ENCODE measurements at places on chromosomes 5 and 9.

DNA sequence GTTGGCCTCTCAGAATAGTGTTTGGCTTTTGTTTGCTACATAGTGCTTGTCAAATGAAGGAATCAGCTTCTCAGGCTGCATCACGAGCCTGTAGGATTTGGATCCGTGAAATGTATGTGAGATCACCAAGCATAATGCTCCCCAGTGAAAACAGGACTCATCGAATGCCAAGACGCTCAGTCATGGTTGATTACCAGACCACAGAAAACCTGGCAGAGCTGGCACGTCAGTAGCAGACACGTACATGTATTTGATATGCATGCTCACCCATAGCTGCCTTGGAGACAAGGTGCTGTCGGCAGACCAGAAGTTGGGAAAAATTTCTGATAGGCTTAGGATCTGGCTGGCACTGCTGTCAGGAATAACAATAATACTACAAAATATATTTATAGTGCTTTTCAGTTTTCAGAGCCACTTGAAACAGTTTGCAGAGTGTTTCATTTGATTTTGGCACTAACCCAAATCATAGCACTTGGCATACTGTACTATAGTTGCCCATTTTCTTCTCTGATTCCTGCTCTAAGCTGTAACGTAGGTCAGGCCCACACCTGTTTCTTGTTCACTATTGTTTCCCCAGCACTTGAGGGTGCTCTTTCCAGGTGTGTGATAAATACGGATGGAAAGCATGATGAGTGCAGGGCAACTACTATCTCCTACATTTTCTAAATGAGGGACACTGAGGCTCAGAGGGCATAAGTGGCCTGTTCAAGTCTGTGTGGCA is 226.1 kb downstream of the NR3C1 start:
- no peak for DNase-seq

- DNase-seq = no peak
Measured at GRCh38 chr5:84231433-84231832, 153.2 kb downstream of the EDIL3 start.

DNA sequence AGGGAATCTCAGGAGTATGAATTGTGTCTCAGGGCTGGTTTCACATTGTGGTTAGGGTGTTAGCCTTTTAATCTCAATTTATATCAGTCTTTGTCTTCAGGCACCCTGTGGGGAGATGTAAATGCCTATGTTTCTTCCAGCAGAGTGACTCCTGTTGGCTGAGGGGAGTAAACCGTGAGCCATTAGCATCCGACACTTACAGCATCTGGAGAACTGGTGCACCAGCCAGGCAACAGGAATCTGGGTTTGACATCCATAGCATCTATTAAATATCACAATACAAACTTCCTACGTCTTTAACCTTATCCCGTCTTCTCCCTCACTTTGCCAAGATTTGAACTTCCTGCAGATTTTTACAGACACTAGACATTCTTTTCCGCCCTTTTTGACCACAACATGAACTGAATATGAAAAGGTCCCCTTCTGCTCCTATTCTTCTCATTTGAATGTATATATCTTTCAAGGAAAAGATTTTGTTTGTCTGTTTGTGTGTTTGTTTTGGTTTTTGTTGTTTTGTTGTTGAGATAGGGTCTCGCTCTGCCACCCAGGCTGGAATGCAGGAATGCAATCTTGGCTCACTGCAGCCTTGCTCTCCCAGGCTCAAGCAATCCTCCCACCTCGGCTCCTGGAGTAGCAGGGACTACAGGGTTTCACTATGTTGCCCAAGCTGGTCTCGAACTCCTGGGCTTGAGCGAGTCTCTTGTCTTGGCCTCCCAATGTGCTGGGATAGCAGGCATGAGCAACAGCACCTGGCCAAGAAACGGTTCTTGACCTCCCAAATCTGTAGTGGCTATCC is 626.2 kb downstream of the TLR4 start:
- no peak for DNase-seq

GRCh38 chr5:123371575-123372179 is 51.5 kb downstream of the CEP120 start:
- DNase-seq = peak; percentile 32

DNA sequence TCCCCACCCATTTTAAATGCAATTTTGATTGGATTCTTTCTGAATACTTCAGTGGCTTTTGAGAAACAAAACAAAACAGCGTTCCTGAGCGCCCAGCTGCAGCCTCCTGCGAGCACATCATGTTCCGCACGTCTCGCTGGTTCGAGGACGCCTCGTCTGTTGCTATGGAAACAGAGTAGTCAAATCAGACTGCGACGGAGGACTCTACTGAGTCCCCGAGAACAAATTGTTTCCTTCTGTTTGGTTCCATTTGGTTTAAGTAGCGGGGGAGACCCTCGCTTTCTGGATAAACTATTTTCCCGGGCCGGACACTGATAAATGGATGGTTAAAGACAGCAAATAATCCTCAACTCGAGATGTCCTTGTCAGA is 69.0 kb downstream of the SLC28A3 start:
- peak; percentile 87 for DNase-seq

- no peak for DNase-seq
Measured at GRCh38 chr5:88813805-88814575, 69.0 kb downstream of the MEF2C start.

GRCh38 chr9:22201256-22201655 is 192.2 kb upstream of the CDKN2B start:
- no peak for DNase-seq

DNA sequence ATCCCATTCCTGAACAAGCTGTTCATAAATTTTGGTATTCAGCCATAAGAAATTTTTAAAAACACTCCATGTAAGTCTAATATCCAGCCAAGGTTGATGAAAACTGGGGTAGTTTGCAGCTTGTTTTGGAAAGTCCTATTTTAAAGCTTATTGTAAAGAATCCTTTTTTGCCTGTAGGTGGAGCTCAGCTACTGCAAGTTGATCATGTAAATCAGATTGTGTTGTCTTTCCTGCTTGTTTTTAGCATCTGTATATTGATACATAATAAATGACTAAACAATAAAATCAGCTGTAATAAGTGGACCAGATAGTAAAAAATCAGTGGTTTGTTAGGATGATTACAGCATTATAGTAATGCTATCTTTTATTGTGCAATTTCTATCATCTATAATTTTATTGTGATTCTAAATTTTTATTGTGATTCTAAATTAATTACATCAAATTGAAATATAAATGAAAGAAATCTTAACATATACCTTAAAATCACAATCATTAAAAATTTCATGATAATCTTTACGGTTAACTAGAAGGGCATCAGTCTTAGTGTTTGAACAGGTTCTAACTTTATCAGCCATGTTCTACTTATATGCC is 42.4 kb downstream of the CWC27 start:
- DNase-seq = peak; percentile 18

- DNase-seq = no peak
Measured at GRCh38 chr9:73701415-73702057, 549.9 kb downstream of the ANXA1 start.

DNA sequence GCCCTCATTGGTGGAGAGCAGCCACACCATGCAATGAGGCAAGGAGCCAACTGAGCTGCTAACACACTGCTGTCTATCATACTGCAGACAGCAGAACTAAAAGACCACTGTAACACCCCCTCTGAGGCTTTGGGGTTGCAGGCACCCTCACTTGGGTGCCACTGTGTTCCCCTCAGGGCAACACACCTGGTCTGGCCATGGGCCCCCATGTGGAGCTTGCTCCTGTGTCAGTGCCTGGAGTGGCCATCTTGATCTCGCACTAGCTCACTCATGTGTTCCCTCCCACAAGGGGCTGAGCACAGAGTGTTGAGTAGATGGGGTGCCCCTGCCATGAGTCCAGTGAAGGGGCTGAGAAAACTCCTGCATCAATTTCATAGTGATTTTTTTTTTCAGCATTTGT is 532.4 kb upstream of the FTMT start:
- no peak for DNase-seq

- no peak for DNase-seq
Measured at GRCh38 chr5:77231471-77232138, 21.1 kb downstream of the PDE8B start.

DNA sequence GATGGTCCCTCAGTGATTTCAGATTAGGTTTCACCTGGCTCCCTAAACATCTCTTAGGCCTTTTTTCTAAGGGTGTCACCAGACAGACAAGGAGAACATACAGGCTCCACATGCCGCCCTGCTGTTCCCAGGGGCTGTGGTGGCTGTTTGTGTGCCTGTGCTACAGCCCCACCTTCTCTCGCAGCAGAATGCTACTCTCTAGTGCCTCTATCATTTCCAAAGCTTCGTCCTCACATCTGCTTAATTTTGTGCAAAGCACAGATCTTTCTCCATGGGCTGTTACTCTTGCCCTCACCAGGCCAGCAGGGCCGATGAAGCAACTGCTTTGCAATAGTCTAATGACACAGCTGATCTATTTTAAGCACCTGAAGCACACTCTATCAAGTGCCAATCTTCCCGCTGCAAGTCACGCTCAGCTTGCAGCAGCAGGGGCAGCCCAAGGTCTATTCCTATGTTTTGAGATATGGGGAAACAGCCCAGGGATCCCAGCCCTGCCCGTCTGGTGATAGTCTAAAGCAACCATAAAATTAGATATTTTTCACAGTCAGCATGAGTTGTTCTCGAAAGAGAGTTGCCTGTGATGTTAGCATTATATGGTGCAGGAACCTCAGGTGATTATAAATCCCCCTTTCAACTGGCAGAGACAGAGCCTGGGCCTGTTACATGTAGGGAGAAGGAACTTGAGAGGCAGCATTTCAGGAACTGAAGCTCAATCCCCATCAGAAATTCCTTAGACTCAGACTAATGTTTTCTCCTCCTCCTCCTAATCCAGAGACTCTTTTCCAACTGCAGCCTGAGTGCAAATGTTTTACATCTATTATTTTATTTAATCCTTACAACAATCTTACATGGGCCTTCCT is 12.7 kb downstream of the ABLIM3 start:
- no peak for DNase-seq

GRCh38 chr5:169415371-169415770 is 114.4 kb upstream of the SLIT3 start:
- no peak for DNase-seq

DNA sequence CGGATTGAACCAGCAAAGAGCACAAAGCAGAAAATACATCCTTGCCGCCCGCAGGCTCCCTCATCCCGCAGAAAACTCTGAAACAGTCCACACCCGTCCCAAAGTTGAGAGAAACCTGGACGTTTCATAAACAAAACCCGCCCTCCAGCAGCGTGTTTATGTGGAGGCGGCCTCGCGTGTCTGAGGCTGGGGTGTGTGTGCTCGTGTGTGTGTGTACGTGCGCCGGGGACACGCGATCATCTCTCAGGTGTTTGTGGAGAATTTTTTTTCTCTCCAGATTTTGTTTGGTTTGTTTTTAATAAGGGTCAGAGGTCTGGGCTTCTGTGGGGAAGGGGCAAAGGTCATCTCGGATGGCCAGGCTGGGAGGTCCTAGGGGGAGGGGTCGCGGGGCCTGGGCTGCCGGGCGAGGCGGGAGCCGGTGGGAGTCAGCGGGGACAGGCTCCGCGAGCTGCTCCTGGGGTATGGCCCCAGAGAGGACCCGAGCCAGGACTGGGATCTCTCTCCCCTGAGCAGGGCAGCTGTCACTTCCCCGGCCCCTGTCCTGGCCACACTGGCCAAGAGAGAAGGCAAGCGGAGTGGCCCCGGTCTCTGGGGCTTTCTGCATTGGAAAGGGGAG is 206.4 kb downstream of the C9orf50 start:
- peak; percentile 44 for DNase-seq

GRCh38 chr9:81477669-81478068 is 211.7 kb downstream of the TLE1 start:
- DNase-seq = no peak

DNA sequence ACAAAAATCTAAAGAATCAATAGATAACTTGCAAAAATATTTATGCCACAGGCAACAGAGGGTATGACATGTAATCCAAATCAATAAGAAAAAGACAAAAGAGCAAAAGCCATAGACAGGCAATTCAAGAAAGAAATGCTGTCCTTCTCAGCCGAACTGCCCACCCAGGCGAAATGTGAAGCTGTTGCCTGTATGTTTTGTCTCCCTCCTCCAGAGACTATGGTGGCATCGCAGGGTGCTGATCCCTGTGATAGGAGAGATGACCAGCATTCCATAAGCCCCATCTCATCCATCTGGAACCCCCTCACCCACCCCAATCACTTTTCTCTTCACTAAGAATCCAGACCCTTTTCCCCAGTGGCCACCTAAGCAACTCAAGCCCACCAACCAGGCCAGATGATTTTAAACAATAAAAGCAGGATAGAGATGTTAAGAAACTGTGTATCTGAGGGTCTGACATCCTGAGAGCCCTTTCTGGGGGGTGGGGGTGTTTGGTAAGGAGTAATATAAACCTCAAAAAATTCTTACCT is 5.3 kb upstream of the ACSL6 start:
- no peak for DNase-seq

DNA sequence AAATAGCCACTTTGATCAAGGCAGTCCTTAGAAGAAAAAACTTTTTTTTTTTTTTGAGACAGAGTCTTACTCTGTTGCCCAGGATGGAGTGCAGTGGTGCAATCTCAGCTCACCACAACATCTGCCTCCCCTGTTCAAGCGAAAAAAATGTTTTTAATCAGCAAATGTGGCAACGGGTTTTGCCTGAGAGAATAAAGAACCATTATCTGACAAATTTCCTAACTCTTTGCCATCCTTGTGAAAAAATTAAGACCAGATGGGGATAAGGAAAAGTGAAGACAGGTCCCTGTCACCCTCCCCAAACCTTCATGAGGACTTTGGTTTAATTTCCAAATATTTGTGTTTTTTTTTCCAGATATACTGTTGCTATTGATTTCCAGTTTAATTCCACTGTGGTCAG is 107.3 kb upstream of the SPOCK1 start:
- DNase-seq = no peak

DNA sequence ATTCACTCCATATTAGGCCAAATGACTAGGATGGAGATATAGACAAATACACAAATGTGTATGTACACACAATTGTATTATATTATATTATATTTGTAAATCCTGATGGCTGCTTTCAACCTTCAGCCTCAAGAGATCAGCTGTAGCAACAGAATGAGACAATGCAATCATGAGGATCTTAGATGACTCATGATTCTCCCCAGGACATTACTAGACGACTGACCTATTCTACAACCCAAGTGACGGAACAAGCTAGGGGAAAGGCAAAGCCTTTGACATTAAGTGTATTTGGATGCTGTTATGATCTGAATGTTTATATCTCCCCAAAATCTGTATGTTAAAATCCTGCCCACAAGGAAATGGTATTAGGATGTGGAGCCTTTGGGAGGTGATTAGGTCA is 66.5 kb downstream of the COX7C start:
- DNase-seq = no peak

GRCh38 chr5:169099801-169100734 is 200.9 kb downstream of the SLIT3 start:
- no peak for DNase-seq

Measured in activated CD8-positive, alpha-beta T cell treated with anti-CD3 and anti-CD28 coated beads for 36 hours (primary cell).